ENCODE measurements at places on chromosomes 12 and 14.

GRCh38 chr12:104805186-104805585, 152.9 kb downstream of the SLC41A2 start:
- no peak for DNase-seq

DNA sequence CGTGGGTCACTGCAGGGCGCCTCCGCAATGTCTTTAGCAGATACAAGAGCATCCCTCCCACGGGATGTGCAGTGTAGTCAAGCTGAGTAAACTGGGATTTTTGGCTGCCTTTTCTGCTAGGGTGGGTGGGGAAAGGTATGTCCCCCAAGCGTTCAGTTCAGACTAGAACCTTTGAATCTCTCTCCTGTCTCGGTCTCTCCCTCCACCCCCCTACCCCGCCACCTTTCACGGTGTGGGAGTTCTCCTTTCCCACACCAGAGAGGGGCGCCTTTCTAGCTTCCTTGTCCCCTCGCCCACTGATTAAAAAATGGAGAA, 525 bp upstream of the FAR2 start:
- no peak for DNase-seq

DNA sequence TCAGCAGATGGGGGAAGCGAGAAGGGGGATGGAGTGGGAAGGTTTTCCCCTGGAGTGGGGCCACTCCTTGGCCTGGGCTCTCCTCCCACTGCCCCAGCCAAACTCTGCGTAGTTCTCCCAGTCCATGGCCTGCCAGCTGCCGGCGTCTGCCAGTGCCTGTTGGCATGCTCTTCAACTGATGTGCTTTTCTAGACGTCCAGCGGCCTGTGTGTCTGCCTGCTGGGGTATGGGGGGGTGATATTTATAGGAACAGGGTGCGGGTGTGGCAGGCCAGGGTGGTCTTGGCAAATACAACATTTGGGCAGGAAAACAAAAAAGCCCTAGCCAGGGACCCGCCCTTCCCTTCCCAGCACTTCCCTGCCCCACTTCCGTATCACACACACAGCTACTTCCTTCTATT, 786.3 kb upstream of the NOVA1 start:
- DNase-seq: no peak

DNA sequence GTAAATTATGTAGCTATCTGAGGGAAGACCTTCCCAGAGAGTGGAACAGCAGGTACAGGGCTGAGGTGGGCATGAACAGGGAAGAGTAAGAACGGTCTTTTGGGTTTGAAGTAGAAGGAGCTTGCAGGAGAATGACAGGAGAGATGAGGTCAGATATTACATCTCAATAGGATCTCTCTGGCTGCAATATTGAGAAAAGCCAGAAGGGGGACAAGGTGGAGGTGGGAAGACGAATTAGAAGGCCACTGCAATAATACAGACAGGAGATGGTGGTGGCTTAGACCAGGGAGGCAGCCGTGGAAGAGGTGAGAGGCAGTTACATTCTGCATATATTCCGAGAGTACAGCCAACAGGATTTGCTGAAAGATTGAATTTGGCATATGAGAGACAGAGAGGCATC, 310.2 kb downstream of the APAF1 start:
- DNase-seq: no peak

GRCh38 chr12:124394462-124395128, 99.7 kb downstream of the RFLNA start:
- DNase-seq: no peak

DNA sequence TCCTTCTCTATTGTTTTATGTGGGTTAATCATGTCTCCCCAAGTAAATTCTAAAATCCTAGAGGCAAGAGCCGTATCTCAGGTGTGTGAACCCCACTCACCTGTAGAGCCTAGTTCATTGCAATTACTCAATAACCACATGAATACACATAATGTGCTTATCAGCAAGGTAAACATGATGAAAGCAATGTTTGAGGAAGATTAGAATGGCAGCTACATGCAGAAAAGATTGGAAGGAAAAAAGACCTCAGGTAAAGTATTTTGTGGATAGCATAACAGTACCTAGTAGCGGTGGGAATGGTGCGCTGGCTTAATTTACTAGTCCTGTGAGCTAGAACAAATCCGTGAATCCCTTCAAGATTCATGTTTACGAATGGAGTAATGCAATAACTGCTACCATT, 5.3 kb upstream of the KRAS start:
- no peak for DNase-seq

GRCh38 chr12:125683748-125684381, 618.6 kb downstream of the AACS start:
- no peak for DNase-seq

- no peak for DNase-seq
Observed at GRCh38 chr12:53098354-53098981, 1.0 kb downstream of the IGFBP6 start.

GRCh38 chr12:84313323-84313675, 599.3 kb downstream of the SLC6A15 start:
- DNase-seq: no peak

GRCh38 chr12:3190101-3190500, 112.9 kb downstream of the TSPAN9 start:
- no peak for DNase-seq

- DNase-seq: no peak
Observed at GRCh38 chr12:25455696-25456095, 97.4 kb downstream of the LMNTD1 start.

DNA sequence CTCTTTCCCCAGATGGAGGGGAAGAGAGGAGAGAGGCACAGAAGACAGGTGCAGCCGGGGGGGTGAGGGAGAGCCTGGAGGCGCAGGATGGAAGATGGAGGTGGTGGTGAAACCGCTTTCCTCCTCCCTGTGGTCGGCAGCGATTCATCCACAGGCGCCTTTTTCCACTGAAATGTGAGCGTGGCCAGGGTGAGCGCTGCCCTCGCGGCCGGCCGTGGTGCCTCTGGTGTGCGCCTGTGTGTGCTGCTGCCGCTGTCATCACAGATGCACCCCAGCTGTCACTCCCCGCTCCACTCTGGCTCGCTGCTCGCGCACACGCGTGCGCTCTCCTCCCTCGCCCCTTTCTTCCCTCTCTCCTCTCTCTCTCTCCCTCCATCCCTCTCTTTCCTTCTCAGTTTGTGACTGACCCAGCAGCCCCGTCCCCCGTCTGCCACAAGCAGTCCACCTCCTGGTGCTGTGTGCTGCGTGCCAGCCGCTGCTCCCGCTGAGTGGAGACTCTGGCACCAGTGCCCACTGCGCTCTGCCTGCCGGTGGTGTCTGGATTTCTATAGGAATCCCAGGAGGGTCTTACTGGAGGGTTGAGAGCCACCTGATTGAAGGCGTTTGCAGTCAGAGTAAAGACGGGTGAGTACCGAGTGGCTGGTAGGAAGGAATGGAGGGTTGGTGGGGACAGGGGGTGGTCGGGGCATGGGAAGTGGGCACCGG, at the start of gene LRTM2:
LRTM2 (plus strand) TSS at position 375 of the 705 bp plus-strand sequence. CDS start 7,584 bp downstream, outside the sequence.
- no peak for DNase-seq

- no peak for DNase-seq
Observed at GRCh38 chr14:77868552-77869285, 68.8 kb downstream of the ADCK1 start.

GRCh38 chr12:130969223-130969622, 15.5 kb downstream of the ADGRD1 start:
- DNase-seq: no peak

DNA sequence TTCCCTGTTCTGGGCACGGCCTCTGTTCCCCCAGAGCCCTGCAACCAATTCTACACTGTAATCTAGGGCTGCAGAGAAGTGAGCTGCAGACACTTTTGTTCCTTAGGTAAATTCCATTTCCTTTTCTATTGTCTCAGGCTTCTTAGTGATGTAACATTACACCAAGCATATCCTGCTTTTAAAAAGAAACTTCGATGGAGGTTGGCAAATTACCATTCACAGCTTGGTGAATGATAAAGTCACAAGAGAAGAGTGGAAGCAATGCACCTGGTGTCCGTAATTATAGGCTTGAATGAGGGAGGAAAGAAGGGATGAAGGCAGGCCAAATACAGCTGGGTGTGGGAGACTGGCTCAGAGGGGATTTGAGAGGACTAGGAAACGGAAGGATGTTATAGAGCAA, 68.6 kb downstream of the PPM1A start:
- DNase-seq: no peak

- DNase-seq: no peak
Observed at GRCh38 chr14:26217778-26218177, 380.1 kb downstream of the NOVA1 start.

DNA sequence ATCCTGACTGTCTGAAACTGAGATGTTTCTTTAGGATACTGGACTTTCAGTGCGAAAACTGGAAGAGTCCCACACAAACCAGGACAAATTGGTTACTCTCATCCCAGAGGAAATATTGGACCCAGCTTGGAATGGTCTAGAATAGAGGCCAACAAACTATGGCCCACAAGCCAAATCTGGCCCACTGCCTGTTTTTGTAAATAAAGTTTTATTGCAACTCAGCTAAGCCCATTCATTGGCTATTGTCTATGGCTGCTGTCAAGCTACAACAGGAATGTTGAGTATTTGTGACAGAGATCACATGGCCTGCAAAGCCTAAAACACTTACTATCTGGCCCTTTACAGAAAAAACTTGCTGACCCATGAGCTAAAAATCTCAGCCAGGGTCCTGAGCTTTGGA, 6.5 kb downstream of the WSCD2 start:
- no peak for DNase-seq

DNA sequence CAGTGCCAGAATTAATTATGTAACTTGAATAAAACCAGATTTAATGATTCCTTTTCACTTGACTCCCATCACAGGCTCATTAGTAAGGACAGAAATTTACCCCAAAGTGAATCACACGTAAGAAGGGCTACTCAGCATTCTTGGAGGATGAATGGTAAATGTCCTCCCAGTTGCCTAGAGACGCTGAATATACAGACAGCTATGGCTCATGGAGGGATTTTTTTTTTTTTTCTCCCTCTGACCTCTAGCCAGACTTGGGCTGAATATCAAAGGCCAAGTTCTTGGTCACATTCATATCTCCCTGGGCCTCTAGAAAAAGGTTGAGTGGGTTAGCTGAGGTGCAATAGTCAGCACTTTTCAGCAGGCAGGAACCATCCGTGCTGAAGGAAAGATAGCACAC, 77.5 kb downstream of the PHLDA1 start:
- DNase-seq: no peak

Data from T-helper 2 cell (primary cell).